ENCODE measurements at places on chromosomes 1 and 21.

DNA sequence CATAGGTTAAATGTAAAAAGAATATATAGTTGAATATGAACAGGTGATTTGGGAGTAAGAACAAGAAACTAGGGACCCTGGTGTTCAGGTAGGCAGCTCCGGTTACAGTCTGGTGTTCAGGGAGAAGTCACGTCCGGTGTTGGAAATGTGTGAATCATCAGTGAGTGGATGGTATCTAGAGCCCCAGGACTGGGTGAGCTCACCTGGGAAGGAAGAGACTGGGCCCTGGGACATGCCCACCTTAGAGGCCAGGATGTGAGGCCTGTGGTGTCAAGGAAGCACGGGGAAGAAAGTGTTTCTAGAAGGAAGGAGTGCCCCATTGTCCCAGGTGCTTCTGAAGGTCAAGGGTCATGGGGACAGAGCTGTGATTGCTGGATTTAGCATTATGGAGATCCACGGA lies 1.5 kb upstream of the GJB3 start:
- no peak for DNase-seq

DNA sequence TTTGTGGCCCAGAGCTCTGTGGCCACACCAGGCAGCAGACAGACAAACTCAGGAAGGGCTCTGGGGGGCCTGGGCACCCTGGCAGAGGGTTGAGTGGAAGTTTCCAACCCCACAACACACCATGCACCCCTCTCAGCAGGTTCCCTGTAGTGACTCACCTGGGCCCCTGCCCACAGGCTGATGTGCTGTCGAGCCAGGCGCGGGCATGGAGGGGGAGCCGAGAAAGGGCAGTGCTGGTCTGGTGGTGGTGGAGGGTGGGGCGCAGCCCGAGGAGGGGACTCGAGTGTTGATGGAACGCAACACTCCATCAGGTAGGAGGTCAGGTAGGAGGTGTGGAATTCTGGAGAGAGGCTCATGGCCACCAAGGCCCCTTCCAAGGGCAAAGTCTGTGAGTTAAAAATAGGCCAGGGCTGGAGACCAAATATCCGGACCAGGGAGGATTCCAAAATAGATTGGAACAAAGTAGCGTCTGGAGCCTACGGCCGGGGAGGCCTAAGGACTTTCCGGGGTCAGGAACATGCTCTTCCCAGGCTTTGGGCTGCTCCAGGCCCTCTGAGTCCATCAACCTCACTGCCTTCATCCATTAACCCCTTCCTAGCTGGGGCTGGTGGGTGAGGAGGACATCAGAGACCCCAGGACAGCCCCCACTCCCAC lies 191.5 kb upstream of the AJAP1 start:
- no peak for DNase-seq

- no peak for DNase-seq
These were observed 69.9 kb downstream of the LAMC1 start for GRCh38 chr1:183093066-183093668.

DNA sequence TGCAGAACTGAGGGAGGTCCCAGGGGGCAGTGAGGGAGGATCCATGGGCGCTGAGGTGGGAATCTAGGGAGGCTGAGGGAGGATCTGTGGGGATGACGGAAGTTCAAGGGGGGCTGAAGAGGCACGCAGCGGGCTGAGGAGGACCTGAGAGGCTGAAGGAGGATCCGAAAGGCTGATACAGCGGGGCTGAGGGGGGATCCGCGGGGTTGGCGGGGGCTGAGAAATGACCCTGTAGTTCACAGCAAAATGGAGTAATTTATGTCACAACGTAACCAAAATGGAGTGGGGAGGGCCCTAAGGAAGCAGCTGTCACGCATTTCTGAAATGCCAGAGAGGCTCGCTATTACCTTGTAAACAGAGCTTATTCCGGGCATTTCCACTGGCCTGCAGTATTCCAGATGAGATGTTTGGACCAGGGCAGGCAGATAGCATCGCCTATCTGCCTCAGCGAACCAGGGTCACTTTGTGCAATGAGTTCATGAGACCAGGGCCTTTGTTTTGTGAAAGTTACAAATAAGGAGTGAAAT lies 926 bp upstream of the MRPL55 start:
- DNase-seq, result no peak

DNA sequence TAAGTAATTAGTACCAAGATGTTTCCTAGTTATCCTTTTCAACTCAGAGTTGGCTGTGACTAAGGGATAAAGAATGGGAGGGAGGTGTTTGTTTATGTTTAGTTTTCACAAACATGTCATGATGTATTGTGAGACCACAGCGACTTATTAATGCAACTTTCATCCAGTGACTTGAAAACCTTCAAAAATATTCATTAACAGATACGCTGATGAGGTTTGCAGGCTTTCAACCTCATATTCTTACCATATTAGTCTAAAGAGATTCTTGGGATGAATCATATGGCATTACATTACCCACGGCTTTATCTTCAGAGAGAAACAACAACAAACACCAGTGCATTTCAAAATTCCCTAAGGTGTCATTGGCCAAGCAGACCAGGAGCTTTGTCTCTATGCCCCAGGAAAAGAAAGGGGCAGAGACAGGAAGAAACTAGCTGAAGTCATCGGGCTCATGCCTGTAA lies 36.4 kb downstream of the PALMD start:
- peak; percentile 78 for DNase-seq

DNA sequence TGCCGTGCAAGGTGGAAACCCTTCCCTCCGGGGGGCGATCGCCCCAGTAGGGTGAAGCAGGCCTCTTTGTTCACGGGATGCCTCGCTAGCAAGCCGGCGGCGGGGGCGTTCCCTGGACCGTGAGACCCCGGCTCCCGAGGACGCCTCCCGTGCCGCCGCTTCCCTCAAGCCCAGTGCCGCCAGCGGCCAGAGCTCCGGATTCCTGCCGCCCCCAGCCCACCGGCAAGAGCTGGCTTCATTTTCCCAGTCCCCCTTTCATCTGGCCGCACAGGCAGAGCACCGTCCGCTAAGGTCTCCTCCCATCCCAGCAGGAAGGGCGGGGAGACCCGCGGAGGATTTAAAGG lies 16.3 kb downstream of the IER5 start:
- peak; percentile 43 for DNase-seq

Measured in fibroblast of skin of right biceps (primary cell).